Stimulated activated CD4-positive, alpha-beta T cell treated with anti-CD3 and anti-CD28 coated beads, TNF-alpha, amount 100 ng/mL, for 24 hours (primary cell): ENCODE measurements at places on chromosomes 4 and X.
A peak's percentile ranks its signal among the peaks of the same experiment; 100 is the strongest.

GRCh38 chrX:119871245-119871598 is 311 bp downstream of the RNF113A start:
- no peak for DNase-seq

DNA sequence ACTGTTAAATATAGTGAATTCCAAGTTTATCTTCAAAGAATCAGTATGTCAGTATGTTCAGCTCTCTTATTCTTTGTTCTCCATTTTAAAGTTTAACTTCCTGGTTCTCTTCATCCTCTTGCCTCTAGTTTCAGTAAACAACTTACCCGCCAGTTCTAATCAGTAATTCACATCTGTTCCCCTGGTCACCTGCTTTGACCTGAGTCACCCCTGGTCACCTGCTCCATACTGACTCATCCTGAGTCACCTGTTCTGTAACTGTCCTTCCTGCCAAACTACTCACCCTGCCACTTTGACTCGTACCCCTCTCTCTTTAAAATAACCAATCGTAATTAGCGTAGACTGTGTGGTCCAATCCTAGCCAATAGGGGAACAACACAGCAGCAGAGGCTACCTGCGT is 992.7 kb upstream of the HS3ST1 start:
- no peak for DNase-seq

- peak; percentile 31 for DNase-seq
These were observed at the start of gene GSPT2 for GRCh38 chrX:51743179-51743957. GSPT2 (plus strand) TSS chrX:51743442; CDS start chrX:51743627, 185 bp downstream.

DNA sequence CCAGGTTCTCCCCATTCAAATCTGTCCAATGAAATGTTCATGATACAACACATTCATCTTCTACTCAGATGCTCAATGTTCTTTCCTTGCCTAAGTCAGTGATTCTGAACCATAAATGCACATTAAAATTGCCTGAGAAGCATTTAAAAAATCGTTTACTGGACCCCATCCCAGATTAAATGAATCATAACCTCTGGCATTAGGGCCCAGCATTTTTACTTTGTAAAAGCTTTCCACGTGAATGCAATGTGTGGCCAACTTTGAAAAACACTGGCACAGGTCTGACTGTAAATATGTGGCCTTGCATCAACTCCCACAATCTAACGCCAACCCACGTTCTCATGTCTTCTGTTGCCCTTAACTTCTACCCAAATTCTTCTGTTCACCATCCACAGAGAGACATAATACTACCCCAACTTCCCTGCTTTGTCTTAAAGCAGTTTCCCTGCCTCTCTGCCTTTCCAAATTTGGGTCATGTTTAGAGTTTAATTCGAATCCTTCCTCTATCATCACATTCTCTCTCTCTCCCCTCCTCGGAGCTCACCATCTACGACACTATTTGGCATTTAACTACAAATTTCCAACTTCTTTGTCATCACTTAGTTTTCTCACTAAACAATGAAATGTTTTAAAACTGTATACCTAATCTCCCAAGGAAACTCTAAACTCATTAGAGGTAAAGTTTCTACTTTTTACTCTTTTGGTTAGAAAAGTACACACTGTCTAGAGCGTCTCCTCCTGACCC is 78.7 kb downstream of the PRKG2 start:
- no peak for DNase-seq
